H1 (cell line): ENCODE measurements at places on chromosomes 7 and 10.
A peak's percentile ranks its signal among the peaks of the same experiment; 100 is the strongest.

DNA sequence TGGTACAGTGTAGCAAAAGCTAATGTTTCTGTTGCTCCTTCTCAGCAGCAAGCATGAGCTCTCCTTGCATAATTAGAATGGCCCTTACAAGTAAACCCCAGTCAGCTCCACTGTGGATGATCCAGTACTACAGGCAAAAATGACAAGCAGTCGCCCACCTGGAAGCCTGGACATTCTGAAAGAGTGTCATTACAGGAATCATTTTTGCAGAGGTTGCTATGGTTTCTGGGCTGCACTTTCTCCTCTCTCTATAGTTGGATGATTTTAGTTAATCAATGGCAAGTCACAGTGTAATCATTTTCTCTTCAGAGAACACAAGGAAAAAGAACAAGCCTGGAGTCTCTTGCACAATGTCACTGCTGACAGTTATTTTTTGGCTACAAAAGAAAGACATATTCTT is 102.9 kb upstream of the MYO3A start:
- no peak for DNase-seq
- no peak overlapping the region for H3K27ac ChIP-seq
- H3K4me1 ChIP-seq = no peaks in the 10 kb centered on the region

GRCh38 chr10:96959733-96960132 is 127.6 kb downstream of the LCOR start:
- H3K36me3 ChIP-seq = peaks cover 2% of the 10 kb centered on the region; the same call in 1 of the 2 replicates
- no peaks in the 10 kb centered on the region for H3K4me1 ChIP-seq
- DNase-seq = no peak
- no peak overlapping the region for H3K4me3 ChIP-seq
- no peak overlapping the region for H3K27ac ChIP-seq

- DNase-seq = no peak
- no peaks in the 10 kb centered on the region; the same call in 1 of the 2 replicates for H3K27me3 ChIP-seq
- no peak overlapping the region for H3K4me3 ChIP-seq
- H3K27ac ChIP-seq = no peak overlapping the region
Observed at GRCh38 chr10:62270020-62270419, 1.4 kb upstream of the RTKN2 start.

- no peak overlapping the region for H3K4me3 ChIP-seq
- no peak for DNase-seq
- no peaks in the 10 kb centered on the region for H3K27me3 ChIP-seq
- no peaks in the 10 kb centered on the region for H3K4me1 ChIP-seq
- no peaks in the 10 kb centered on the region for H3K36me3 ChIP-seq
Observed at GRCh38 chr7:50283731-50284130, 20.8 kb upstream of the IKZF1 start.

GRCh38 chr10:129021594-129022304 is 445.3 kb upstream of the MGMT start:
- no peaks in the 10 kb centered on the region; the same call in 1 of the 2 replicates for H3K4me1 ChIP-seq
- DNase-seq = no peak
- H3K27ac ChIP-seq = no peak overlapping the region
- H3K36me3 ChIP-seq = no peaks in the 10 kb centered on the region
- no peaks in the 10 kb centered on the region for H3K27me3 ChIP-seq
- no peak overlapping the region for H3K4me3 ChIP-seq

GRCh38 chr10:120431251-120431651 is 25.8 kb upstream of the PLPP4 start:
- no peak overlapping the region for H3K27ac ChIP-seq
- H3K4me1 ChIP-seq = no peaks in the 10 kb centered on the region
- DNase-seq = no peak
- no peaks in the 10 kb centered on the region for H3K36me3 ChIP-seq

DNA sequence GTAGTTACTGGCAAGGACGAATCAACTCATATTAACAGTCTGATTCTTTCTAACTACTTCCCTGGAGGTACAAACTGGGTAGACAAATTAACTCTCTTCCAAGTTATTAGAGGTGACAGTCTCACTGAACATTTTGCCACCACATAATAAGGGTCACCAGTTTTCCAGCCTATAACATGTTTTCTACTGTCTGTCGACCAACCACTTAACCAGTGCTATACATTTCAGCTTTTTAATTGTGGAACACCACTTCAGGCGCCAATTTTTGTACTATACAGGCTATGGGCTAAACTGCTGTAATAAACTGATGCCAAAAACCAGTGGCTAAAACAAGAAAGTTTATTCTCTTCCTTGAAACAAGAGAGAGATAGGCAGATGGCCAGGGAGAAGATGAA is 13.3 kb downstream of the ZNF438 start:
- H3K27ac ChIP-seq = no peak overlapping the region
- no peak overlapping the region for H3K4me3 ChIP-seq
- DNase-seq = no peak

GRCh38 chr7:115728518-115728917 is 302.0 kb downstream of the TFEC start:
- no peak overlapping the region for H3K27ac ChIP-seq
- peaks cover 3% of the 10 kb centered on the region for H3K4me1 ChIP-seq
- no peaks in the 10 kb centered on the region for H3K27me3 ChIP-seq
- no peak overlapping the region for H3K4me3 ChIP-seq
- DNase-seq = no peak
- H3K36me3 ChIP-seq = no peaks in the 10 kb centered on the region

- H3K4me1 ChIP-seq = no peaks in the 10 kb centered on the region
- no peak overlapping the region for H3K27ac ChIP-seq
- no peak for DNase-seq
- peaks cover 6% of the 10 kb centered on the region for H3K36me3 ChIP-seq
- no peak overlapping the region for H3K4me3 ChIP-seq
- no peaks in the 10 kb centered on the region for H3K27me3 ChIP-seq
Observed at GRCh38 chr10:92451431-92451830, 122.5 kb downstream of the IDE start.

DNA sequence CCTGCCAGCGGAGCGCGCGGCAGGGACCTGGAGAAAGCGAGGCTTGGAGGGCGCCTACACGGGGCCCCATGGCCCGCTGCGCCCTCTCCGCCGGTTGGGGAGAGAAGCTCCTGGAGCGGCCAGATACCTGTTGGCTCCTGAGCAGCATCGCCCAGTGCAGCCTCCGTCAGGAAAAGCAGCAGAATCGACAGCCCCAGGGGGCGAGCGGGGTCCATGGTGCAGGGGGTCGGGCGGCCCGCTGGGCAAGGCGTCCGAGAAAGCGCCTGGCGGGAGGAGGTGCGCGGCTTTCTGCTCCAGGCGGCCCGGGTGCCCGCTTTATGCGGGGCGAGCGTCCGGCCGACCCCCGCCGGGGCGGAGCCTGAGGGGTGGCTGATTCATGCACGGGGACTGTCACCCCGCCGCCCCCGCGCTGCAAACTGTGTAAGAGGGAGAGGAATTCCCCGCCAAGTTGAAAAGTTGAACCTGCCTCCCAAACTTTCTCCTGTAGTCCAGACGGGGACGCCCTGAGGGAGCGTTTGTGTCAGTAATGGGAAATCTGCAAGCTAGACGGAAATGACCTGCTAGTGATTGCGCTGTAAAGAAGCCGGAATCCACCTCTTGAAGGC is at the start of gene TFPI2:
TSS of gene TFPI2 (minus strand) at position 290 of the 605 bp plus-strand sequence. CDS start at position 215, 75 bp downstream.
- no peaks in the 10 kb centered on the region for H3K4me1 ChIP-seq
- no peaks in the 10 kb centered on the region for H3K36me3 ChIP-seq
- peak; percentile 74 for DNase-seq
- peak within 1 kb of the TSS; percentile 84 for H3K4me3 ChIP-seq

- H3K36me3 ChIP-seq = no peaks in the 10 kb centered on the region
- no peak overlapping the region for H3K4me3 ChIP-seq
- no peak overlapping the region for H3K27ac ChIP-seq
- H3K27me3 ChIP-seq = no peaks in the 10 kb centered on the region; the same call in 1 of the 2 replicates
- DNase-seq = no peak
Observed at GRCh38 chr10:131788386-131788785, 112.4 kb upstream of the PPP2R2D start.

- H3K36me3 ChIP-seq = no peaks in the 10 kb centered on the region
- no peaks in the 10 kb centered on the region for H3K27me3 ChIP-seq
Observed at GRCh38 chr10:93039721-93040120, 20.9 kb upstream of the CYP26C1 start.

DNA sequence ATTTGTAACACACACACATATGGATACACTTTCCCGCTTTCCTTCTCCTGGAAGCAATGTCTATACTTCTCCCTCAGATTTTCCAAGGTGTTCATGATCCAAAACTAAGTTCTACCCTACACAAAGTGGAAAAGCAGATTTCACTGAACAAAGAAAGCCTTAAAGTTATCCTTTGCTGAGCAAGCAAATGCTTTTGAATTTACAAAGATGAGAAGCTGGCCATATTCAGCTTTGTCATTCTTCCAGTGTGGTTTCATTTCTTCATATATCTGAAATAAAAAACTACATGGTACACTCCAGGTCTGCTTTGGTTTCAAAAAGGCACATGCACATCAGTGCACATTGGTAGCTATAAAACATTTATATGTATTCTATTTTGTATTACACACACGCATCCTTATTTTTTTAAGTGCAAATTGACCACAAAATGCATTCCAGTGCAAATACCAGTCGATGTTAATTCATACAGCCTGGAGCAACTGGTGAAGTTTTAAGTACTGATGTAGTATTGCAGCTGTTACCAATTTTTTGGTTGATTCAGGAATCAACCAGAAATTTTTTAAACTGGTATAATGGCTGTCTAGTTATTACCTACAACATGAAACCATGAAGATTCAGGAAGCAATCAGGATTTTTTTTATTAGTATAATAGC is 65.5 kb upstream of the SRPK2 start:
- no peak for DNase-seq
- H3K4me1 ChIP-seq = no peaks in the 10 kb centered on the region
- no peak overlapping the region for H3K4me3 ChIP-seq
- H3K27ac ChIP-seq = no peak overlapping the region

GRCh38 chr10:17668435-17669184 is 24.7 kb downstream of the STAM start:
- H3K27me3 ChIP-seq = no peaks in the 10 kb centered on the region
- no peak overlapping the region for H3K27ac ChIP-seq
- no peaks in the 10 kb centered on the region; the same call in 1 of the 2 replicates for H3K4me1 ChIP-seq
- DNase-seq = no peak

DNA sequence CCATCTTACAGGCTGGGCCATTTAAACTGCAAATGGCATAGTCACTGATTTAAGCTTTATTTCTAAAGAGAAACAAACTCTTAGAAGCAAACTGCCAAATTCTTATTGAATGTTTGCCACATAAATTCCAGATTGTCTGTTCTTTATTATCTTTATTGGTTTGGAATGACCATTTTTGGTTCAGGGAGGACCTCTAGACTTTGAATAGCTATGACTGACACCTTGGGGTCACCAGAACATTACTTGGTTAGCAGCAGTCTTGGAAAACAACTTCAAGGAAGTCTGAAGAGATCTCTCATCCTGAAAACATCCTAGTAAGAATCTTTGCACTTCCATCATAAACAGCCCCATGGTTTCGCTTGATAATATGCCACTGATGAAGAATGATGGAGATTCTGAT is 197.1 kb downstream of the SUGCT start:
- no peaks in the 10 kb centered on the region for H3K27me3 ChIP-seq
- no peak overlapping the region for H3K4me3 ChIP-seq
- H3K27ac ChIP-seq = no peak overlapping the region

DNA sequence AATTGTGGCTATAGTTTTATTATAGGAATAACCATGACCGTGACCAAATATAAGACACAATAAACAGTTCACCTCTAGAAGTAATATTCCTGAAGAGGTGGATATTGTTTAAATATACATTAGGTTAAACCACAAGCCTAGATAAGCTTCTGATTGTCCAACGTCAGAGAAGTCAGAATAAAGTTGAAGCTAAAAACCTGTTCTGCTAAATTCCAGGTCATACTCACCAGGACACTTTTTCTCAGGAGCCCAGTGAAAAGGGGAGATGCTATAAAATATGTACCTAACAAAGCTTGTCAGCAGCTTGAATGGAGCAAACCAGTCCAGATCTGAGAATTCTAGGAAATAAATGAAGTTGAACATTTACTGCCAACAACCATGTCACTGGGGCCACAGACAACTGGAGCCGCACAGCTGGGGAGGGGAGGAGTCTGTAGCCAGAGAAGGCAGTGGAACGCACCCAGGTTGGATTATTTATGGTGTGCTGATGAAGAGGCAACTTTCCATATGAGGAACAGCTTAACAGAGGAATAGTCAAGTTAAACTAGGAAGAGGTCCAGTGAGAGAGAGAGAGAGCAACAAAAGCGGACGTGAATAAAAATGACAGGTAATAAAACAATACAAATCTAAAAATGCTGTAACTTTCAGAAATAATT is 191.1 kb downstream of the ZNF438 start:
- H3K4me1 ChIP-seq = no peaks in the 10 kb centered on the region; the same call in 1 of the 2 replicates
- H3K36me3 ChIP-seq = no peaks in the 10 kb centered on the region
- H3K27ac ChIP-seq = no peak overlapping the region
- DNase-seq = no peak
- no peaks in the 10 kb centered on the region for H3K27me3 ChIP-seq
- no peak overlapping the region for H3K4me3 ChIP-seq
